ENCODE measurements at places on chromosomes 11 and 22.
A peak's percentile ranks its signal among the peaks of the same experiment; 100 is the strongest.

- DNase-seq, result peak; percentile 75
Observed at GRCh38 chr22:38056969-38057891, at the start of gene PICK1. PICK1 (plus strand) TSS chr22:38057404; CDS start chr22:38057810, 406 bp downstream.

GRCh38 chr11:48106166-48106565, 110.4 kb upstream of the OR4B1 start:
- no peak for DNase-seq

DNA sequence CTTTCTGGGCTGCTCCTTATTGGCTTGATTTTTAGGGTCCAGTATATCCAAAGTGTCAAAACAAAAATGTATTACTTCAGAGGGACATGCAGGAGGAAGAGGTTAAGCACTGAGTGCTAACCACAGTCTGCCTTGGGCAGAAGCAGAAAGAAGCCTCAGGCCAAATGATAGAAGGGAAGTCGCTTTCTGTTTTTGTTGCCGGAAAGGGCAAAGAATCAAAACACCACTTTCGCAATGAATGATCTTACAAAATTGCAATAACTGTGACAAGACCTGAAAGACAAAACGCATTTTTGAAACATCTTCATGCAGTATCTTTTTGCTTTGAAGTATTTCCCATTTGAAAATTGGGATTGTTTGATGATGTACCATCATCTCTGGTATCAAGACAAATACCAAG, 70.1 kb upstream of the PICALM start:
- peak; percentile 47 for DNase-seq

DNA sequence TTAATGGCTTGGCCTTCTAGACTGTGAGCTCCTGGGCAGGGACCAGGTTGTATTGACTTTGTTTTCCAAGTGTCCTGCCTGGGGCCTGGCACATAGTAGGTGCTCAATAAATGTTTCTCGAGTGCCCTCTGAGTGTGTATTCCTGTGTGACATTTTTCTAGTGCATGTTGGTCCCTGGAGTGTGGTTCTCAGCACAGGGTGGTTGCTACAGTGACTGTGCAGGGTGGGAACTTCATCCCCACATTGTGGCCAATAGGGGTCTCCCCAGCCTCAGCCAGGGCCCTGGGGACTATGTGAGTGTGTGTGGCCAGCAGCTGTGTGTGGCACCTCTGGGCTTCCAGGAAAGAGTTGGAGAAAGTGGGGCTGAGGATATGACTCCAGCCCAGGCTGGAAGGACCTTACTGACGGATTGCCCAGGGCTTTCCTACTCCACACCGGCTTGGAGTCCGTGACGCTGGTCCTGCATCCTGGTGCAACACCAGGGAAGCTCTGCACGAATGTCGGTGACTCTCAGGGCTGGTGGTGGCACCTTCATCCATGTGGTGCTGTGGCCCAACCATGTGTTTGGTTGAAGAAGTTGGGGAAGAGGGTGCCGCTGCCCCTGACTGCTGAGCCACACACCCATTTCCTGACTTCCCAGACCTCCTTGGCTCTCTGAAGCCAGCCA, 9.0 kb upstream of the MARK2 start:
- DNase-seq, result no peak

GRCh38 chr11:6646576-6646917, 9.1 kb downstream of the DCHS1 start:
- DNase-seq, result no peak

GRCh38 chr11:20022363-20023081, 137.8 kb downstream of the DBX1 start:
- DNase-seq, result no peak

- no peak for DNase-seq
Observed at GRCh38 chr22:39332441-39333064, 13.1 kb upstream of the RPL3 start.

DNA sequence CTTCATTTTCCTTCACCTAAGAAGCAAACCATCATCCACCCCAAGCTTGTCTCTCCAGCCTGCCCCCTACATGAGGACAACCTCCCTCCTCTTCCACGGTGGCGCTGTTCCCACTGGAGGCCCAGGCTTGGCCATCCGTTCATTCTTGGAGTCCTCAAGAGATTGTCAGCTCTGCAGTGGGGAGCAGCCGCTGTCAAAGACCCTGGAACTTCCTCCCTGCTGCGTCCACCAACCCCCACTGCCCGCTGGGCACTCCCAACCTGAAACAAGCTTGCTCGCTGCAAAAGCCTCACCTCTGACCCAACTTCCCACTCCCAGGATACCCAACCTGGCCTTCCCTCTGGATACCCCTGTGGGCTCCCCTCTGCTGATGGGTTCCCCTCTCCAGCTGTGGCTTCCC, 10.4 kb upstream of the CD81 start:
- no peak for DNase-seq

All from CD4-positive, alpha-beta T cell treated with Interleukin-15 for 4 hours (primary cell).